Fibroblast of gingiva (primary cell): ENCODE measurements at places on chromosomes 12 and 14.

GRCh38 chr12:113456199-113456598 is 15.5 kb downstream of the LHX5 start:
- no peak for DNase-seq

DNA sequence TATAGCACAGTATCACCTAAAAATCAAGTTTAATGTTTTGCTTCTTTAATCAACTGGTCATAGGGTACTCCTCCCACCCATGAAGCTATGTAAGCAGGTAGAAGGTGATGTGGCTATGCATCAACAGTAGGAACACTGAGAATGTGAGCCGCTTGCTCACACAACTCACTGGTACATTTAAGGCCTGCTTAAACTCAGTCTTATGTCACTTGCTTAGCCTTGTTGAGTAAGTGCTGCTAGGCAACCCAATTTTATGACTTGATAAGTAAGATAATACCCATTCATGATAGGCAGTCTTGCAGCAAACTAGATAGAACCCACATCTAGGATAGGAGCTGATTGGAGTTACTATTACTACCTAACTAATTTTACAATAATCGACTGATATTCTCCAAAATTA is 70.0 kb upstream of the BMP4 start:
- no peak for DNase-seq

DNA sequence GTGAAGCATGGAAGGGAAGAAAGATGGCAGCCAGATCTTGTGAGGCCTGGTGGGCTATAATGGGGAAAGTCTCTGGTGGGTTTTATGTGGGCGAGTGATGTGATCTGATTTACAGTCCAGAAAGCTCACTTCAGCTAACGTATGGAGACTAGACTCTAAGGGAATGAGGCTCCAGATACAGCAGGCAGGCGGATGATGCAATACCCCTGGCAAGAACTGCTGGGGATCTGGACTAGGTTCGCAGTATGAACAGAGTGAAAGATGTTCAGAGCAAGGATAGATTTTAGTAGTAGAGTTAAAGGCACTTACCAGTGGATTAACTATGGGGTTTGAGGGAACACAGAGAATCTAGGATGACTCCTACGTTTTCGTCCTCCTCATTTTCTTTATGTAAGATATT is 253.1 kb downstream of the ANO2 start:
- DNase-seq, result no peak

GRCh38 chr12:5554711-5555110 is 122.8 kb downstream of the NTF3 start:
- no peak for DNase-seq

DNA sequence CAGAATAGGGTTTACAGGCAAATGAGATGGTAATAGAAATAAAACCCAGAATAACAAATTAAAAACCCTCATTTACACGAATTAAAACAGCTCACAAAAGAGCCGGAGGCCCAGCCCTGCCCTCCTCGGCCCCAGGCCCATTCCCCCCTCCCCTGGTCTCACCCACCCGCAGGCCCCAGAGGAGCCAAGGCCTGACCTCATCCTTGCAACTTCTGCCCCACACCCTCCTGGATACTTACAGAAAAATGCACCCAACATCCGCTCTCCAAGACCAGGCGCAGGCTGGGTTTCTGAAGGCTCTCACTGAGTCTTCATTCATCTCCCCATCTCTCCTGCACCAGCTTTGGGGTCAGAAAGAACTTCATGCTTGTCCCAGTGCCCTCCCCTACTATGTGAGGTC is 16.2 kb upstream of the VSX2 start:
- no peak for DNase-seq

DNA sequence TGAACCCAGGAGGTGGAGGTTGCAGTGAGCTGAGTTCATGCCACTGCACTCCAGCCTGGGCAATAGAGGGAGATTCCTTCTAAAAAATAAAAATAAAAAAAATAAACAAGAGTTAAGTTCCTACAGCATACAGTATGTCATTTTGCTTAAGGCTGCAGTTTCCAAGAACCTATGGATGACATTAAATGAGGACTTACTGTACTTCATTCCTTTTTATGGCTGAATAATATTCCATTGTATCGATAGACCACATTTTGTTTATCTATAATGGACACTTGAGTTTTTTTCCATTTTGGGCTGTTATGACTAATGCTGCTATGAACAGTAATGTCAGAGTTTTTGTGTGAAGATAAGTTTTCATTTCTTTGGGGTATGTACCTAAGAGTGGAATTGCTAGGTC is 17.4 kb downstream of the RASAL1 start:
- no peak for DNase-seq

GRCh38 chr12:124020514-124020949 is 47.5 kb downstream of the ZNF664 start:
- peak; percentile 88 for DNase-seq

- peak; percentile 12 for DNase-seq
Measured at GRCh38 chr12:58104351-58104755, 163.0 kb downstream of the ATP23 start.

DNA sequence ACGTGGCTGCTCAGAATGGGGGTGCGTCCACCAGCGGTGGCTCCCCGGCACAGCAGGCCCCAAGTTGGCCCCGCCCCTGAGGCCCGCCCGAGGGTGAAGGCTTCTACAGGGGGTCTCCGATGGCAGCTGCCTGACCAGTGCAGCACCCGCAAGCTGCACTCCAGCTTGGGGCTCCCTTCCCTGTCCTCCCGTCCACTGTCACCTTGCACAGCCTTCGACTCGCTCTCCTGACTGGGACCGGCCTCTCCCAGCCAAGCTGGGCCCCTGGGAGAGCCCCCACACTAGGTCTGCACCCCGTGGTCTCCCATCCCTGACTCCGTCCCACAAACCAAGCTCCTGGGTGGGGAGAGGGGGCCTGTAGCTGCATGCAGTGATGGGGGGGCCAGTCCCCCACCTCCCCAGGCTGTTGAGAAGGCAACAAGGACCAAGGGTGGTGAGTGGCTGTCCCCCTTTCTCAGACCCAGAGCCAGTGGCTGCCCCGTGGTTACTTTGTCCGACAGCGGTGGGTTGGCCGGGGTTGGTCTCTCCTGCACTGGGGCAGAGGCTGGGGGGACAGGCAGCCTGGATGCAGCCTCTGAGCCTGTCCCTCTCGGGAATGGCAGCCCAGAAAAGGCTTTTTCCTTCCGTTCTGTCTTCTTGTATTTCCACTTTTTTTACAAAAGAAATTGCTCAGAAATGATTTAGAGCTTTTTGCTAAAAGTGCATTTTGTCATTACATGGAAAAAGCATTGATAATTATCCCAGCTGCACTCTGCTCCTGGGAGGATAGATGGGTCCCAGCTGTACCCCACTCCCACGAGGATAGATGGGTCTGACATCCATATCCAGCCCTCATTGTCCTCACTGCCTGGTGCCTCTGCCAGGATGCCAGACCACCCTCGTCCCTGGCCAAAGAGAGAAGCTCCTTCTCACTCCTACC is 217.0 kb downstream of the KIF26A start:
- no peak for DNase-seq

DNA sequence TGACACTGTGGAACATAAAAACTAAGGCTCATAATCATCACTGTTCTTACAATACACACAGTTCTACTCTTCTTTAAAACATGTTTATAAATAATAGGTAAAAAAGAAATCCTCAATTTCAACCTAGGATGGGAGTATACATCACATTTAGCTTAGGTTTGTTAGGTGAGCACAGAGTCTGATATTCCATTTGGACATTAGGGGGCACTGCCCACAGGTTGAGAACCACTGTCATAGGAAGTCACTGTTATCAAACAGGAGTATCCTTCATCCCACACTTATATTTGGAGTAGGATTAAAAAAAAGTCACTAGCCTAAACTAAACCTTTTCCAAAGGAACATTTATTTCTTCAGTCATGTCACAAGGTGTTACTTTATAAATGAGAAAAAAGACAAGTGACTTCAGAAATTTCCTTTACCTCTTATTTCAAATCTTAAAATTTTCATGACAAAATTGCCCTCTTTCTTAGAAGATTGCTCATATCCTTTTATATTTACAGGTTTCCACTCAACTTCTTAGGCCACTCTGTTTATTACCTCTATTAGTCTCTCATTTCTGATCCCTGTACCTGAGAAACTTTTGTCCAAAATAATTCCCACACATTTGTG is 240.6 kb downstream of the CPNE8 start:
- peak; percentile 8 for DNase-seq

DNA sequence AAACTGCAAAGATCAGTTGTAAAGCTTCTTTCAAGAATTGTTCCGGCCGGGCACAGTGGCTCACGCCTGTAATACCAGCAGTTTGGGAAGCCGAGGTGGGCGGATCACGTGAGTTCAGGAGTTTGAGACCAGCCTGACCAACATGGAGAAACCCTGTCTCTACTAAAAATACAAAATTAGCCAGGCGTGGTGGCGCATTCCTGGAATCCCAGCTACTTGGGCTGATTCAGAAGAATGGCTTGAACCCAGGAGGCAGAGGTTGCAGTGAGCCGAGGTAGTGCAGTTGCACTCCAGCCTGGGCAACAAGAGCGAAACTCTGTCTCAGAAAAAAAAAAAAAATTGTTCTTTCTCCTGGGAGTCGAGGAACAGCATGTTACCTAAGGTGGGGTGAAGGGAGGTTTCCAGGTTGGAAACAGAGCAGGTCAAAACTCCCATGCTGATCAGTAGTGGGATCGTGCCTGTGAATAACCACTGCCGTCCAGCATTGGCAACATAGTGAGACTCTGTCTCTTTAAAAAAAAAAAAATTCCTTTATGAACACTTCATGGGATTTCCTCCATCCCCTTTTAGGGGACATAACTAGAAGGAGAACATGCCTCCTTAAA is 13.9 kb downstream of the FBXO34 start:
- no peak for DNase-seq

DNA sequence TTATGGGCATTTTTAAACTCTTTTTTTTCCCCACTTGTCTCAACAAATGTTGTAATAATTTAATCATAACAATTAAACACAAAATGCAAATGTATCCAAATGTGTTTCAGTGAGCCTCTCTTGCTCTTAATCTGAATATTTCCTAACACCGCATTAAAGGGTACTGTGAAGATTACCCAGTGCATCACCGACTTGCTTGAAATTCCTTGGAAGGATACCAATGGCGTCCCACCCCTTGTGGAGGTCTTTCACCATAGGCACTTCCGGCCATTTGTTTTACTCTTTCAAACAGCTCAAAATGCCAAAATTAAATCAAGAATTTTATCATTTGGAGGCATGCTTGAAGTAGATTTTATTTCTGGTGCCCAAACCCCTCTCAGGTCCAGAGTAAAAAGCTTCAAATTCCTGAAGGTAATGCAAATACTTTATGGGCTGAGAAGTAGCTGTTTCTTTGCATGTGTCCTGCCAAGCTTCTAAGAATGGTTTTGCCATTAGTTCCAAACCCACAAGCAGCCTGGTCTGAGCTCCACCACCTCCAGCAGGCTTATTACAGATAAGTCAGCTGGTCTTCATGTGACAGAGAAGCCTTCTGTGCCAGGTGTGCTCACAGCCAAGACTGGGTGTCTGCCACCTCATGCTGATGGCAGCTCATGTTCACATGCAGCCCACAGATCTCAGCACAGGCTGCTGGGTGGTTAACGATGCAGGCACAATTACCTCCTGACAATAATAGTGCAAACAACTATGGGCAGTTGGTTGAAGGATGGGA is 16.4 kb upstream of the NUDT4 start:
- DNase-seq, result peak; percentile 49

GRCh38 chr12:57135527-57136326 is 7.4 kb downstream of the LRP1 start:
- peak; percentile 93 for DNase-seq

GRCh38 chr12:114678028-114678427 is 5.9 kb downstream of the TBX3 start:
- no peak for DNase-seq

GRCh38 chr14:50647753-50648152 is 20.4 kb downstream of the SAV1 start:
- DNase-seq, result peak; percentile 80

GRCh38 chr12:41437563-41437962 is 249.4 kb downstream of the PDZRN4 start:
- DNase-seq, result no peak

GRCh38 chr12:5650281-5650680 is 218.4 kb downstream of the NTF3 start:
- DNase-seq, result no peak

GRCh38 chr14:74875941-74876913 is at the start of gene PROX2:
TSS of gene PROX2 (minus strand) at chr14:74876145. CDS start at chr14:74863834, 12,311 bp downstream.
- DNase-seq, result peak; percentile 43

- no peak for DNase-seq
Measured at GRCh38 chr12:119177724-119178380, 879 bp upstream of the HSPB8 start.

GRCh38 chr14:104209985-104210816 is 71.8 kb downstream of the KIF26A start:
- no peak for DNase-seq

GRCh38 chr12:124565656-124566160 is 1.7 kb downstream of the NCOR2 start:
- DNase-seq, result no peak

DNA sequence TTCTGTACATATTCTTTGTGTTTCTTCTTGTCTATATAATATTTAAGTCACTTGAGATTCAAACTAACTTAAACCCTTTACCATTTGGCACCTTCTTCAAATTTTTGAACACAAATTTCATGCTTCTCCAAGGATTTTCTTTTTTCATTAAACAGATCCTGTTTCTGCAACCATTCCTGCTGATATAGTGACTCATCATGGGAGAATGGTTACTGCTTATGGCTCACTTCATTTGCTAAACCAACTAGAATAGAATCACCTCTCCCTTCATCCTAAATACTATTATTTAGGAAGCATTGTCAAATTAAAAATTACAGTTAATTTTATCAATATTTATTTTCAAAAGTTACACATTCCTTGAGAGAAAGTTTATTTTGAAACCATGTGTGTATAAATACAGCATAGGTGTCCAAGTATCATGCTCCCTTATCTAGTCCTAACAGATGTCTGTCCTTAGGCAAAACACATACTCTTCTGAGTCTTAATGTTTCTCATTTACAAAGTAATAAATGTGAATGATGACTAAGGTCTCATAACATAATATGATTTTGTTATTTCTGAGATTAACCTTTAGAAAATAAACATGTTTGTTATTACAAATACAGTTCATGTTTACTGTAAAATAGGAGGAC is 40.7 kb downstream of the PLCZ1 start:
- peak; percentile 35 for DNase-seq

- DNase-seq, result peak; percentile 9
Measured at GRCh38 chr12:110234755-110235154, 46.3 kb upstream of the ATP2A2 start.
